Body of pancreas (tissue), 4 donors: ENCODE measurements at places on chromosomes 11 and 22. TPM values are rescaled to one million over a fixed set of nuclear protein-coding genes. Genes with fewer than 3 reads are reported as not detected.

GRCh38 chr11:121383716-121384115 is 68.4 kb upstream of the SORL1 start:
- no peaks in the 10 kb centered on the region for H3K27me3 ChIP-seq
- no peak overlapping the region for H3K27ac ChIP-seq

GRCh38 chr11:83119216-83119615 is 37.7 kb upstream of the PCF11 start:
- no peaks in the 10 kb centered on the region for H3K27me3 ChIP-seq
- H3K4me1 ChIP-seq: no peaks in the 10 kb centered on the region
- no peak for DNase-seq
- H3K4me3 ChIP-seq: no peak overlapping the region
- no peaks in the 10 kb centered on the region for H3K36me3 ChIP-seq
- no peak overlapping the region for H3K27ac ChIP-seq

DNA sequence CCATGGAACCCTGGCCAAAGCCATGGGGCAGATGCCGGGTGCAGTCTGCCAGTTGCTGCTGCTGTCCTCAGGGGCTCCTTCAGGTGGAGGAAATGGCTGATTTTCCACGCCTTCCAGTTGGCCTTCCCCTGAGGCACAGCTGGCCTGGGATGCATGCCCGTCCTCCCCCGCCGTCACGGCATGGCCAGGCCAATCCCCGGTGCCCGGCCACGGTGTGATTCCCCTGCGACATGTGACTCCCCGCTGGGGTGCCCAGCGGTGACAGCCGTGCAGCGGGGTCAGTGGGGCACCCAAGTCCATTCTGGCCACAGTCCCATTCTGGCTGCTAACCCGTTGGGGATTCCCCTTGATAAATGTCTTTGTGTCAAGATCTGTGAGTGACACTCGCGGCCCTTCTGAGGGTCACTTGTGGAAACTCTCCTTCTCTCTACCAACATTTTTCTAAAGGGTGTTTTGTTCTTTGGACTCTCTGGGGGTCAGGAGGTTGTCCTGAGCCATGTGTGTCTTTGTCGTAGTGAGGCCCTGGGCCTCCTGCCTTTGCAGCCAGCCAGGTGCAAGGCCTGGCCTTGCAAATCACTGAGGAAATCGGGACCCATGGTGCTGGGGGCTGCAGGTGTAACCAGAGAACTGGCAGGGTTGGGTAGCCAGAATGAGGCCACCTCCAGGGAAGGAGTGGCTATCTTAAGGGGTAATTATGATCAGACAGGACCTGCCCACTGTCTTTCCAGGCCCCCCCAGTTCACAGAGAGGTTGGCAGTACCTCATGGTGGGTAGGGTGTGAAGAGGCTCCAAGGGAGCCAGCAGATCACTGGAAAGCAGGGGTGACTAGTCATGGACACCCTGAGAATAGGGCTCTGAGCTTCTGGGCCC is 37.1 kb downstream of the KCNQ1OT1 start:
- no peak overlapping the region for H3K27ac ChIP-seq
- no peaks in the 10 kb centered on the region for H3K4me1 ChIP-seq
- DNase-seq: no peak
- peaks cover 6% of the 10 kb centered on the region for H3K36me3 ChIP-seq
- no peak overlapping the region for H3K4me3 ChIP-seq

DNA sequence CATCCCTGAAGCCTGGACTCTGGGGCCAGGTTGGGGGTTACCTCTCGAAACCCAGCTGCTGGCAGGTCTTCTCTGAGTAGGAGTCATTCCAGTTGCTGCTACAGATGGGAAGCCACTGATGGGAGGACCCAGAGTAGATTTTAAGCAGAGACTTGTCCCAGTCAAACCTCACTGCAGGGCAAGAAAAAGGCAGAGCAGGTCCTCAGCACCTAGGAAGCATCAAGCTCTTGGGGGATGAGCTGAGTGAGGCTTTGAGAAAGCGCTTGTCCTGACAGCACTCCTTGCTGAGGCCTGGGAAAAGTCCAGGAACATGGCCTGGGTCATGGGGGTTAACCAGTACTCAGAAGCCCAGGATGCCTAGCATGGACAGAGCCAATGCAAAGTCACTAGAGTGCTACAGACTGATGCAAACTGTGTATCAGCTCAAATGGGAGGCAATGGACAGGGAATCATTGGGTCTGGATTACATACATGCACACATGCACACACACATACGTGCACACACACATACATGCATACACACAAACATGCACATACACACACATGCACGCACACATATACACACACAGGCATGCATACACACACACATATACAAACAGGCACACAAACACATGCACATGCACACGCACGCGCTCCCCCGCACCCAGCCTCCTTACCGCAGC is 15.3 kb downstream of the TMPRSS13 start:
- no peaks in the 10 kb centered on the region for H3K4me1 ChIP-seq
- H3K4me3 ChIP-seq: no peak overlapping the region
- no peak overlapping the region for H3K27ac ChIP-seq
- DNase-seq: no peak

- H3K27me3 ChIP-seq: no peaks in the 10 kb centered on the region
- H3K4me3 ChIP-seq: no peak overlapping the region
- no peaks in the 10 kb centered on the region for H3K4me1 ChIP-seq
- H3K27ac ChIP-seq: no peak overlapping the region
Measured at GRCh38 chr11:91859666-91860065, 365.0 kb upstream of the FAT3 start.

CCDC188 gene
- total RNA-seq: not detected

FAM181B gene
- total RNA-seq: 5.9 TPM
